ENCODE measurements at places on chromosomes 11 and 22.

- DNase-seq: no peak
Measured at GRCh38 chr11:129267716-129268115, 75.6 kb upstream of the ARHGAP32 start.

GRCh38 chr11:1472180-1473005, 14.2 kb downstream of the MOB2 start:
- DNase-seq: no peak

DNA sequence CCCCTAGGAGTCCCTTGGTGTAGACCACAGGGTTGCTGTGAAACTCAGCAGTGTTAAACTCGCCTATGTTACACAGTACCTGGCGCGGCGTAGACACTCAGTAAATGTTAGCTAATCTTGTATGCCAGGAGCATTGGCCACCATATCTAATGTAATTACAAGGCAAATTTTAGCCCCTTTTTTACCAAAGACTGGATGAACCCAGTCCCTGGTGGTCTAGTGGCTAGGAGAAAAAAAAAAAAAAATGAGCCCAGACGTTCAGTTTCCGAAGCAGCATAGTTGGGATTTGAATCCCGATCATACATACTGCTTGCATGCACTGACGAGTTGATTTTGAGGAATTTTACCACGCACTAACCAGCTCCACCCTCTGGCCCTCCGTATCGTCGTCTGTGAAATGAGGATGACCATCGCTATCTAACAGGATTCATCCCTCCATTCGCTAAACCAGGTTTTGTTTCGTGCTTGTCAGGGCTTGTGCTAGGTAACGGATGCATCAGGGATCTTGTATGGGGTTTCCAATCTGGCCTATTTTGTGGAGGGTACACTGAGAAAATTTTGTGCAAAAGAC, 688 bp downstream of the PTS start:
- DNase-seq: no peak

DNA sequence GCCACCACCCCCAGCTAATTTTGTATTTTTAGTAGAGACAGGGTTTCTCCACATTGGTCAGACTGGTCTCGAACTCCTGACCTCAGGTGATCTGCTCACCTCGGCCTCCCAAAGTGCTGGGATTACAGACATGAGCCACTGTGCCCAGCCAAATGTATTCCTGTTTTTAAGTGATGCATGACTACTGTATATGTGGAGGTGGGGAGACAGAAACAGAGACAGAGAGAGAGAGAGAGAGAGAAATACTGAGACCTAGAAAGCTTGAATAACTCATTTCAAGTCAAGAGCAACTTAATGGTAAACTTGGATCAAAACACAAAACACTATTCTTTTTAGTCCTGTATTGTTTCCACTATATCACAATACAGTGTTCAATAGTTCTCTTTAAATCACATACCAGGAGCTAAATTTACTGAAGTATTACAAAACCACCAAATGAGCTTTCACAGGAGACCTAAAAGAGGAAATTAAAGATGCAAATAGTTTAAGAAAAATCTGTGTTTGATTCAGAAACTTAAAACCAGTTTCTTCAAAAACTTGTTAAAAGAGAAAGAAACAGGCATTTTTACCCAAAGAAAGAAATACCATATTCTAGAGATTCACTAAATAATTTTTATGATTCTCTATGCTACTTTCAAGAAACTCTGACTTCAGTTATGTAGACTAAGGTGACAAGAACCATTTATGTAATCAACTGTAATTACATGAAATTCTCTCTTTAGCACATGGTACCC, 188.7 kb downstream of the ETS1 start:
- DNase-seq: no peak

DNA sequence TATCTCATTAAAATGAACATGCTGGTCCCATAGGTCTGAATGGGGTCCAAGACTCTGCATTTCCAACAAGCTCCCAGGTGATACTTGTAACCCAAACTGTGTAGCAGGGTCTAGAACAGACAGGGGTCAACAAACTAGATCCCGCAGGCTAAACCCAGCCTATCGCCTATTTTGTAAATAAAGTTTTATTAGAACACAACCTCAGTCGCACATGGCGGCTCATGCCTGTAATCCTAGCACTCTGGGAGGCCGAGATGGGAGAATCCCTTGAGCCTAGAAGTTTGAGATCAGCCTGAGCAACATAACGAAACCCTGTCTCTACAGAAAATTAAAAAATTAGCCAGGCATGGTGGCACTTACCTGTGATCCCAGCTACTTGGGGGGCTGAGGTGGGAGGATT, 42.3 kb upstream of the HMGXB4 start:
- DNase-seq: no peak

- no peak for DNase-seq
Measured at GRCh38 chr22:37109242-37109917, at the start of gene TMPRSS6. Gene TMPRSS6, minus strand, starts transcription at chr22:37109713. Its CDS starts 6,296 bp downstream, at chr22:37103417.

- no peak for DNase-seq
Measured at GRCh38 chr11:75272391-75272790, 31.8 kb downstream of the TPBGL start.

DNA sequence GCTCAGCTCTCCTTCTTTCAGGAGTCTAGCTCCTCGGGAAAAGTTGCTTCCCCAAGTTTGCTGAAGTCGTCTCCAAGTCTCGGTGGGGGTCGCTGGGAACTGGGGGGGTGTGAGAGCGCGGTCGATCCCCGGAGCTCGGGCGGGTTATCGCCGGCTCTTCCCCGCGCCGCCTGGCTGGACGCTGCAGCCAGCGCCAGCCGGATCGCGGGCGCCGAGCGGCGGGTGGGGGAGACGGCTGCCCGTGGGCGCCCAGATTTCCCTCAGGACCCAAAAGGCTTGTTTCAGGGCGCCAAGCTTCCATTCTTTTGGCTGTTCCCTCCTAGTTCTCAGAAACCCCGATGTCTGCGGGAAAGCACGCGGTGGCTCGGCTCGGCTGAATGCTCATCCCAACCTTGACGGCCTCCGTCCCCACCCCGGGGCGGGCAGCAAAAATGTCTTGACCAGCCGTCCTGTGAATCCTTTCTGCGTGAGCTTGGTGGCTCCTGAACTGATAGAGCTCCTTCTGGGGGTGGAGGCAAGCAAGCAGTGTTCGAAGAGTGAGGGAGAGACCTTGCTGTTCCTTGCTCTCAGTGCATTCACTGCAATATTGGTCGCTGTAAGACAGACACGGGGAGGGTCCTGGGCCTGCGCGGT, 1.7 kb downstream of the ZBTB16 start:
- DNase-seq: no peak

DNA sequence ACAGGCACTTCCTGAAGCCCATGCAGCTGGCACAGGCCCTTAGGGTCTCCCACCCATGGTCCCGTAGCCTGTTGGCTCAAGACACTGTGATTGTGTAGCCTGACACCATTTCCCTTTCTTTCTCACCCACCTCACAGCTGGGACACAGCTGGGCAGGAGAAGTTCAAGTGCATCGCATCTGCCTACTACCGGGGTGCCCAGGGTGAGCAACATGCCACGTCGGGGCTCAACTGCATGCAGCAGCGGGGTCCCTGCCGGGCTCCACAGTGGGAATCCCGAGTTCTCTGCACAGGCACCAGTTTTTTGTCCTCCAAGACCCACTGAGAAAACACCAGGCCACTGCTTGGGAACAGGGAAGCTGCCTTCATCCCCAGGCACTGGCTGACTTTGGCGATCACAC, 10.6 kb downstream of the RAB36 start:
- no peak for DNase-seq

- no peak for DNase-seq
Measured at GRCh38 chr22:47556473-47556872, 794.0 kb downstream of the TBC1D22A start.

GRCh38 chr11:34540870-34541269, 27.3 kb upstream of the ELF5 start:
- DNase-seq: no peak

GRCh38 chr22:25334162-25334490, 114.7 kb downstream of the CRYBB2 start:
- DNase-seq: no peak

DNA sequence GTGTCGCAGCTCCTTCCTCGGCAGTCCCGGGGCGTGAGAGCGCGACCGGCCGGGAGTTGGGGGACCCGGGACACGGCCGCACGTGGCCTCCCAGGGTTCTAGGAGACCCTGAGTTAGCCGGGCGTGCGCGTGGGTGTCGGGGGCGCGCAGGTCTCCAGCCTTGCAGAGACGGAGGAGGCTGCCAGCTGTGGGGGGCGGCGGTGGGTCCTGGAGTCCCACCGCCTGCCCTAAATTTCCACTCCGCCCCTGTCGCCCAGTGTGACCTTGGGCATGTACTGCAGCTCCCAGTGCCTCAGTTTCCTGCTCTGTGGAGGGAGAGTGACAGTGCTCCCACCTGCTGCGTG, 18.8 kb downstream of the RRP7A start:
- DNase-seq: no peak

DNA sequence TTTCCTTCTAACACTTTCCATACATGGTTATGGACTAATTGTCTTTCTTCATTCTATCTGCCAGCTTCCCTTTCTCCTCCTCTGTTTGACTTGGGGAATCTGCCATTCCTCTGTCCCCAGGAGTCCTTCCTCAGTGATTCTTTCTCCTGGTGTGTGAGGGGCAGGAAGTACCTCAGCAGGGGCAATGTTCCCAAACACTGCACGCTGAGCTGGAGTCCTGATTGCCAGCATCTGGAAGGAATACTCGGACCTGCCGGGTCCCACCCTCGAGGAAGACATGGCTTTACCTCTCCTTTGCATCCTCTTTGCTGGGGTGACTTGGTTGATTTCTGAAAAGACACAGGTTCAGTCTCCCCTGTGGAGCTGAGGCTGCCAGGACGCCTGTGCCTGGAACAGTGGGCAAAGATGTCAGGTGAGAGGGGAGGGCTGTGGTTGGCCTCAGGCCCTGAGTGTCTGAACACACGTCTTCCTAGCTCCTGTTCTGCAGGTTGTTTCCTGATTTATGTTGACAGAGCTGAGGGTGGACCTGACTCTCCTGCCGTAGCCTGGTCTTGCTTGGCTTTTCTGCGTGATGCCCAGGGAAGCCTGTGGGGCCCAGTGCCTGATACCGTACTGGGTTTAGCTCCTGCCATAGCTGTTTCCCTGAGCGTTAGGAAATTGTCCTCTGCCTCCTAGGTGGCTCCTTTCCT, 4.3 kb downstream of the COX8A start:
- DNase-seq: no peak

GRCh38 chr22:36048911-36049677, 20.5 kb upstream of the RBFOX2 start:
- no peak for DNase-seq

- no peak for DNase-seq
Measured at GRCh38 chr22:44245867-44246266, 65.1 kb downstream of the PARVG start.

DNA sequence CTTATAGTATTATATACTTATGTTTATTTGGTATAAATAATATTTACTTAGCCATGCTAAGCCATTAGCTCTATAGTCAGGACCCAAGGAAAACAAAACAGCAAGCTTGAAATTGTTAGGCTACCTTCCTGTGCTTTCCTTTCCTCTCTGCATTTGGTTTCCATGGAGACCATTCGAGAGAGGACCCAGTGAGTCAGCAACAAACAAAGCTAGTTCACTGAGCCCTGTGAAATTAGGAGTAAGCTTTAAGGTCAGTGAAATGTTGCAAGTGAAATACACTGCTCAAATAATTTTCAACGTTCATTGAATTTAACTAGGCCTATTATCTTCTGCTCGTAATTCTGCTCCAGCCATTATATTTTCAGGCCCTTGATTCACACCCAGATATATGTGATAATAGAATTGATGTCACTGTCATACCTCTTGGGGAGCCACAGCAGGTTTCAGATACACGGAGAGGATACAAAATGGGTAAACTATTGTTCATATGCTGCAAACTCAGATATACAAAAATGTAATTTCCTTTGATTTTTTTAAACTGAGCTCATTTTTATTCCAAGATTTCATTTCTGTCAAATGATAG, 9.1 kb upstream of the OR10D3 start:
- DNase-seq: peak; percentile 36

DNA sequence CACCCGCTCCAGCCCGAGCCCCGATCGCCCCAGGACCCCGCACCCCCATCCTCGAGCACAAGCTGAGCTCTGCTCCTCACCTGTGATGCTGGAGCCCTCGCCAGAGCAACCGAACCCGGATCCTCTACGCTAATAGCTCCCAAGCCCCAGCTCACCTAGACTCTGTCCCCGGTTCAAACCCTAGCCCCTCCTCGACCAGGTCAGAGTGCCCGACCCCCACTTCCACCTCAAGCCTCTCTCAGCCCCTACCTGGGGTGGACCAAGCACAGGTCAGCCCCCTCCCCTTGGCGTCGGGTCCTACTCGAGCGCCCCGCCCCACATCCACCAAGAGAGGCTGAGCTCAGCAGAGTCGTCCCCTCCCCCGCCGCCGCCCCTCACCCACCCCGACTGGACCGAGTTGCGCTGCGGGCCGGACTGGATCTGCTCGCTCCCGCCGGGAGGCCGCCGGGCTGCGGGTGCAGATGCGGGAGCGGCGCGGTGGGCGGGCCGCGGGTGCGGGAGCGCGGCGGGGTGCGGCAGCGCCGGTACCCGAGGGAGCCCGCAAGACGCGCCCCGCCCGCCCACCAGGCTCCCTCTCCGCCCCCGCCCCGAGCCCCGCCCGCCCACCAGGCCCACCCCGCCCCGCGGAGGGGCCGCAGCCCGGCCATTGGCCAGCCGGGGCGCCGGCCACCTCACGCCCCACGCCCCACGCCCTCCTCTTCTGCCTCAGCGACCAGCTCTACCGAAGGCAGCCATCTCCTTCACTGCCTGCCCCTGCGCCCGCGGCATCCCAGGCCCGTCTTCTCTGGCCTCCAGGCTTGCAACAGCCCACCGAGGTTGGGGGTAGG, 577 bp upstream of the DKK3 start:
- peak; percentile 71 for DNase-seq

- no peak for DNase-seq
Measured at GRCh38 chr22:49725516-49725915, 102.2 kb downstream of the BRD1 start.

- no peak for DNase-seq
Measured at GRCh38 chr11:61869429-61869707, 22.0 kb downstream of the FADS3 start.

DNA sequence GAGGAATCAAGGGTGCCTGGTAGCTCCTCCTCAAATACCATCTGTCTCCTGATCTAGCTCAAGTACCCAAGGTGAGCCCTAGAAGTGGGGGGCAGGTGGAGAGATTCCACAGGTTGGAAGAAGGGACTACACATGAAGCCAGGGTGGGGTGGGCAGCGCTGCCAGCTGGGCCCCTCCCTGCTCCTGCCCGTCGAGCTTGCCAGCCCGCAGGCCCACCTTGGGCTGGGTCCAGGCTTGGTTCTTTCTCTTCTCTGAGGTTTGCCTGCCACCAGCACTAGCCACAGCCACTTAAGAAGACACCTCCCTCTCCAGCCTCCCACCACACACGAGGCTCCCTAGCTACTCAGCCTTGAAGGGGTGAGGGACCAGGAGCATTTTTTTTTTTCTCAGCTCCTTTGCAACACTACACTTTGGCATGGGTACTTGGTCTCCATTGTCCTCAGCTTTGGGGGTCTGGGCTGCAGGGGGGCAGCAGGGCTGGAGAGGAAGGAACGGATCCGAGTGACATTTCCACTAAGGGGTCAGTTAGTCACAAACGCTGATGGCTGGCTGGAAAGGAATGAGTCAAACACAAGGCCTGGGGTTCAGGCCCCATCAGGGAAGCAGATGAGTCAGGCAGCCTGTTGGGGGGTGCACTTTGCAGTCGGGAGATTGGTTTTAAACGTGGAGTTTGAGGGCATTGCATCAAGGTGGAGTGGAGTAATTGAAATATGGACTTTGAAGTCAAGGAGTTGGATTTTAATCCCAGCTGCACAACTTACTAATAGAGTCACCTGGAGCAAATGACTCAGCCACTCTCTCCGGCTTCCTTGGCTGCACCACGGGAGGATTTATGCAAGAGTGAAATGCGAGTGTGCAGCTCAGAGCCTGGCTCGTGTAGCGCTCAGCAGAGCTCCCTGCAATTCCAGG, 7.4 kb upstream of the NPTXR start:
- DNase-seq: no peak
